Right cardiac atrium (tissue), 5 donors: ENCODE measurements at places on chromosomes 13 and 19.
A peak's percentile ranks its signal among the peaks of the same experiment; 100 is the strongest.

DNA sequence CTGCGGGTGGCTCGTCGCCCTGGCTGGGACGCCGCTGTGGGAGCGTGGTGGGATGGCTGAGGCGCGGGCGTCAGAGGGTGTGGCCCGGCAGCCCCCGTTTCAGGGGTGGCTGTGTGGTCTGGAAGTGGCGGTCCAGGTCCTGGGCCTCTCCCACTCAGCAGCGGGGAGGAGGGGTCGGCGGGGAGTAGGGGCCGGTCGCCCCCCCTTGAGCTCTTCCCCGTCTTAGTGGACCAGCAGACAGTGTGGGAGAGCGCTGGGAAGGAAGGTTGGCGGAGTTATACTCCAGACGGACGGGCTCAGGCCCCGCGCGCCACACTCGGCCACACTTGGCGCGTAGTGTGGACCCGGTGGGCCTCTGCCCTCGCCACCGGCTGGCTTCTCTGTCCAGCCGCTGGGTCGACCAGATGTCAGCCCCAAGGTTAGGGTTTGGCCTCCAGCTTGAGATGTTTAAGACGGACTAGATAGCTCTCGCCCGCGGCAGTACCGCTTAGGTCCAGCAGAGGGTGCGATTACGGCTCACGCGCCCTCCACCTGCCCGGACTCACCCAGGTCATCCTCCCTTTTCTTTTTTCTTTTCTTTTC, 21.7 kb upstream of the ZNF429 start:
- peak; percentile 60 for DNase-seq

- no peak for DNase-seq
These were observed 16.0 kb downstream of the ZNF100 start for GRCh38 chr19:21751384-21751783.

DNA sequence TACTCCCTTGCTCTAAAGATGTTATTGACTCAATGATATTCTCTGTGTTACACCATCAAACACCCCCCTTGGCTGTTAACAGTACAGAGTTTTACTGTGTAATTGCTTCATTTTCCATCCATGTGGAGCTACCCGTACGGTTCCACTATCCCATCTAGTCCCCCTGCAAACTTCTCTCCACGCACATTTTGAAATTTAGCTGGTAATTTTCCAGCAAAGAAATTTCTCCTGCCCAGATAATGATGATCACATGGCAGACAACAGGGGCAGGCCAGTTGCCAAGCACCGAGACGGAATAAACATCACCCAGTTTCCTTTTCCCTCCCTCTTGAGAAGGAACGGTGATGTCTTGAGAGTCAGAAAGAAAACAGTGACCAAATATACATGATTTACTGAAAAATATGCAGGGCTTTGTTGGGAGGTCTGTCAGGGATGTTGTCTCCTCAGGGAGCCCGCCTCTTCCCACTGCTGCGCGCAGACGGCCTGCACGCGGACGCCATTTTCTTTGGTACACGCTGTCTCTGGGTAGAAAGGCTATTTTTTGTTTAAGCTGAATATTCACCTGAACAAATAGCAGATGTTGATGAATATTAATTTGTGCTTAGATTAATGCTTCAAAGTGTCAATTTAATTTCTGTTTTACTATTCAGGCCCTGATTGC, 109.9 kb downstream of the OLFM4 start:
- DNase-seq: peak; percentile 58

- DNase-seq: no peak
These were observed 53.2 kb upstream of the TEX29 start for GRCh38 chr13:111267205-111267604.

DNA sequence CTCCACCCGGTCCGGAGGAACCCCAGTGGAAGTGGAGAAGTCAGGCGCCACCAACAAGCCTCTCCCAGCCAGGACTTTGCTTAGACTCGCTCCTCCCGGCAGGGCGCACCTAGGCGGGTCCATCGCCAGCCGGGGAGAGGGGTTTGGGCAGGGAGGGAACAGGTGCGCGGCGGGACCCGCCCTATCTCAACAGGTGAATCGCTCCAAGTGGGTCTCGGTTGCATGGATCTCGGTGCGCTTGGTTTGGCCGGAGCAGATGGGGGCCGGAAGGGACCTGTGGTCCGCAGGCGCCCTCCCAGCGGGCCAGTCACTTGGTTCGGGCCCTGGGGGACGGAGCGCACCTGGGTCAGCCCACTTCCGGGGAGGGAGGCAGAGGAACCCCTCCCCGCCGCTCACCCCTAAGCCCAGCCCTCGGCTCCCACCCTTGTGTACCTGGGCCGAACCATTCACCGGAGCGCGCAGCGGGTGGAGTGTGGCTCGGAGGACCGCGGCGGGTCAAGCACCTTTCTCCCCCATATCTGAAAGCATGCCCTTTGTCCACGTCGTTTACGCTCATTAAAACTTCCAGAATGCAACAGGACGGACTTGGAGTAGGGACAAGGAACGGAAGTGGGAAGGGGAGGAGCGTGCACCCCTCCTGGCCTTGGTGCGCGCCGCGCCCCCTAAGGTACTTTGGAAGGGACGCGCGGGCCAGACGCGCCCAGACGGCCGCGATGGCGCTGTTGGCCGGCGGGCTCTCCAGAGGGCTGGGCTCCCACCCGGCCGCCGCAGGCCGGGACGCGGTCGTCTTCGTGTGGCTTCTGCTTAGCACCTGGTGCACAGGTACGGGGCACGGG, at the start of gene LSR:
Gene LSR (plus strand): TSS at position 693 of the 836 bp plus-strand sequence. CDS start 21 bp downstream, at position 714.
- peak; percentile 58 for DNase-seq

DNA sequence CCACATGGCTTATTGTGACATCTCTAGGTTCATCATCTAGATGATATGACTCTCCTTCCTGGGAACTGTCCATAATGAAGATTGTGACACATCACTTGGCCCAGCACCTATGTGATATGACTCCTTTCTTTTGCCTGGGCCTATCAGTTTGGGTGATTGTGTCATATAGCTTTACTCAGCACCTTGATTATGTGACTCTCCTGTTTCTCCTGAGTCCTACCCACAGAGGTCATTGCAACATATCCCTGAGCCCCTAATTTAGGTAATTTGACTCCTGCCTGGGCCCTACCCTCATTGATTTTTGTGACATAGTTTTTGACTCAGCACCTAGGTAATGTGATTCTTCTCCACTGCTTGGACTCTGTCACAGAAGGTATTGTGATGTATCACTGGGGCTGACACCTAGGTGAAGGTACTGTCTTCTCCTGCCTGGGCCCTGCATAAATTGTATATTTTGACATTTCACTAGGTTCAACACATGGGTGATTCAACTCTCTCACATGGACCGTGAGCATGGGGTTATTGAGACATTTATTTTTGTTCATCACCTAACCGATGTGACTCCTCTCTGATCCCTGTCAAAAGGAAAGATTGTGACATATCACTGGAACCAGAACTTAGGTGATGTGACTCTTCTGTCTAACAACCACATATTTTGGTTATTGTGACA, 26.2 kb upstream of the ZNF254 start:
- no peak for DNase-seq

GRCh38 chr19:41265395-41266153, 1.4 kb downstream of the HNRNPUL1 start:
- DNase-seq: no peak

DNA sequence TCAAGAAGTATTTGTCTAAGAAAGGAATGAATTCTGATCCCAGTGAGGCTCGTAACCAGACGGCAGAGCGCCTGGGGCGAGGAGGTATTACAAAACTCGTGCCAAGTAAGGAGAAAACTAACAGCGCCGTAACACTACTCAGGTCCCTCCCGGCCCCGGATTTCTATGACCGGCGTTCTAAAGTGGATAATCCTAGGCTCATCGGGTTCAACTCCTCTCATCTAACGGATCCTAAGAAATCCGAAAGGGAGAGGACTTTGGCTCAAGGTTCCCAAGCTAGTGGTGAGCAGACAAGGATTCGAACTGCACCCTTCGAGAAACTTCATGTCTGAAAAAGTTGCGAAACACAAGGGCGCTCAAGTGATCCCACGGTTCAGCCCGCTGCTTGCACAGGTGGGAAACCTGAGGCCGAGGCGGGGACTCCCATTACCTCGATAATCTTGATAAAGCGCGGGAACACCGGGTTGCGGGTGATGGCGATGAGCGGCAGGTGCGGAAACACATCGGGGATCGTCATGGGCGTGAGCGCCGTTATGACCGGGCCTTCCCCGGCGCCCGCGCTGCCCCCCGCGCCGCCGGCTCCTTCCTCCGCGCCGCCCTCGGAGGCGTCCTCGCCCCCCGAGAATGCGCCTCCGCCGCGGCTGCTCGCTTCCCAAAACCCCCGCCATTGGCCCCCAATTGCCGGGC, 529 bp downstream of the LONP1 start:
- no peak for DNase-seq

- peak; percentile 71 for DNase-seq
These were observed 1.4 kb upstream of the QTRT1 start for GRCh38 chr19:10699650-10700335.

DNA sequence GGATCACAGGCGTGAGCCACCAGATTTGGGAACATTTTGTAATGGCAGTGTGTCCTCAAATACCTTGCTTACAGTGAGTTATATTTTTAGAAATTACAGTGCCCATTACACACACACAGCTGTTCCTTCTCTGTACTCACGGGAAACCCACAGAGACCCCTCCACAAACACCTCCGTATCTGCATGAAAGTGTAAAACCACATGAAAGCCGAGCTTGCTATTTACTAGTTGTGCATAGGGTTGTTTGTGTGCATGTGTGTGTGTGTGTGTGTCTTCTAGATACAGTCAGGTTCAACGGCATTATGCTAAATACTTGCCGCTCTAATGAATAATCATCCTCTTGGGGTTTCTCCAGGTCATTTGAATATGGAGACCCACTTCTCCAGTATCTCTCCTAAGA, 22.3 kb upstream of the LILRA2 start:
- DNase-seq: no peak

GRCh38 chr13:26760832-26761582, 421 bp upstream of the GPR12 start:
- no peak for DNase-seq

GRCh38 chr19:29118389-29118788, 94.6 kb downstream of the UQCRFS1 start:
- no peak for DNase-seq

DNA sequence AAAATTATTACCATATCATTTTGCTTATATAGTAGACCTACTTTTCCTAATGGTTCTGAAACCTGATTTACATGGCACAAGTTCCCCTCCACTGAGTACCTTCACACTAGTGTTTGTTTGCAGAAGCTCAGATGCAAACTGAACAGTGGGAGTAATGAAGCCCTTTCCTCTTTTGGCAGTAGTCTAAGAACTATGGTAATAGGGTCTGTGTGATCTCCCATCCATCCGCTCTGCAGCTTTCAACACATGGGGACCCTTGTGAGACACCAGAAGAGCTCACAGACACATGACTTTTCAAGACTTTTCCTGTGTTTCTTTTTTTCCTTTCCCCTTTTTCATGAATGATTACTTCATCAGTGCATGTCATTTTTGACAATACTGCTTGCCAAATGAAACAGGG, 336.0 kb downstream of the ATP8A2 start:
- no peak for DNase-seq

DNA sequence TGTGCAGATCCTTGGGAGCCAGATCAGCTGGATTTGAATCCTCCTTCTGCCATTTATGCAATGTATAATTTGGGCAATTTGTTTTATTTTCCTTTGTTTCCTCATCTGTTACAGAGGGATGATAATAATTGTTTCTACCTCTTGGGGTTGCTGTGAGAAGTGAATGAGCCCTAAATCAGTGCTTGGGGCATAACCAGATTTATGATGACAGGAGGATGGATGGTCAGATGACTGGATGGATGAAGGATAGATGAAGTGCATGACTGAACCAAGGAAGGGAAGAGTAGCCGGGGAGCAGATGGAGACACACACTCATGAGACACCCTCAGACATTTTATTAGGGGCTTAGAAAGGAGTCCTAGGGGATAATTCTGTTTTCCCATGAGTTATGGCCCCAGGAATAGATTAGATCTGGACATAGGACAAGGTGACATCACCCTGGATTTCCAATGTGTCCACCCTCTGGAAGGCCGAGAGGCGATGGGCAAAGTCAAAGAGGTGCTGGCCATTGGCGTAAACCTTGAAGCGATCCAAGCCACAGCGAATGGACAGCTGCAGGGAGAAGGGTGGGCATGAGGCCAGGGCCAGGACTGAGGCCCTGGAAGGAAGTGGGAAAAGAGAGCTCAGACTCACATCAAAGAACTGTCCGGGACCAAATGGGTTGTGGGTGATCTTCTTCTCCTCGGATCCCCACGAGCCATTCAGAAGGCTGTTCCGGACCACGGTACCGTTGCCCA, 11.2 kb downstream of the LGALS4 start:
- DNase-seq: no peak

GRCh38 chr13:71643448-71643860, 223.6 kb downstream of the DACH1 start:
- DNase-seq: no peak

- DNase-seq: peak; percentile 65
These were observed 4.0 kb upstream of the GRIN3B start for GRCh38 chr19:996051-996838.

DNA sequence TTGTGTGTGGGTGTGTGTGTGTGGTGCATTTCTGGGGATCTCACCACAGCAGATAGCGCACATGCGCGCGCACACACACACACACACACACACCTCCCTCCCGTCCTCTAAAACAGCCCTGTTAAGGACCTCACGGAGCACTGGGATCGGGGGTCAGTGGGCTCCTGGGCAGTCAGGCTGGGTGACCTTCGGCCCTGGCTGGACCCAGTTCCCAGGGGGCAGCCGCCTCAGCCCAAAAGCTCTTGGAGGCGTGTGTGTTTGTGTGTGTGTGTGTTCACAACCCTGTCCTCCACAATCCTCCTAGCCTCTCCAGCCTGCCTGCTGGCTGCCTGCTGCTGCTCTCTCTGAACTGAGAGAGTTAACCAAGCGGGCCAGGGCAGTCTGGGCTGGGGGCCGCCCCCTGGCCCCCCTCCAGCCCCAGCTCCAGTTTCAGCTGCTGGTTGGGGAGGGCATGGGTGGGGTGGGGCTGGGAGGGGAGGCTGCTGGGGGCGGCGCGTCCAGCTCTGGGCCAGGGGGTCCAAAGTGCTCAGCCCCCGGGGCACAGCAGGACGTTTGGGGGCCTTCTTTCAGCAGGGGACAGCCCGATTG, at the start of gene FXYD1:
Gene FXYD1 (plus strand): TSS at position 520 of the 588 bp plus-strand sequence. CDS start 1,256 bp downstream, outside the sequence.
- peak; percentile 92 for DNase-seq

DNA sequence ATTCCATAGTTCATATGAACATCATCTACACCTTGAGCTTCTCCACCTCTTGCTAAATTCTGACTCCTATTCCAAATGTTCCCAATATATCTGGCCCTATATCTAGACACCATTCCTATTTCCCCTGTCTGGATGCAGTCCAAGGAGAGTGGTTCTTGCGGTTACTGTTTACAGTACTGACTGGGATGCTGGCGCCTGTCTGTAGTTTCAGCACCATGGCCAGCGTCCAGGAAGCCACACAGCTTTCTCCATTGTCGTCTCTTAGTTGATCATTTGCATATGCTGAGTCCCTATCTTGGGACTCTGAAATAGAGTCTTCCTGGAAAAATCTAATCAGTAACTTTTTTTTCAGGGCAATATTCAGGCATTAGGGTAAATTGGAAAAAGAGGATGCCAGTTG, 14.9 kb downstream of the LAIR2 start:
- peak; percentile 77 for DNase-seq

DNA sequence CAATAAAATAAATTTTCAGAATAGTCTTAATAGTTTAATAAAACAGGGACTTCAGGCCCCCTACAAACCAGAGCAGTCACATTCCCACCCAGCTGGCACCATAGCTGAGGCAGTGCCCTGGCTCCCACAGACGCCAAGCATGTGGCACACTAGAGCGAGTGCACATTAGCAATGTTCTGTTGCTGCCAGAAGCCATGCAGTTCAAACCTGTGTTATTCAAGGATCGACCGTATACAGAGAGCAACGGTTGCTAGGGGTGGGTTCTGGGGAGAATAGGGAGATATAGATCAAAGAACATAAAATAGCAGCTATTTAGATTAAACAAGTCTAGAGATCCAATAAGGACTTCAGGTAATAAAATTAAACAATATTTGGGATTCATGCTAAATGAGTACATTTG, 419.3 kb upstream of the KLHL1 start:
- DNase-seq: no peak
